ENCODE measurements at places on chromosomes 12 and 14.

- DNase-seq, result no peak
Observed at GRCh38 chr12:58765653-58766512, 154.4 kb downstream of the LRIG3 start.

DNA sequence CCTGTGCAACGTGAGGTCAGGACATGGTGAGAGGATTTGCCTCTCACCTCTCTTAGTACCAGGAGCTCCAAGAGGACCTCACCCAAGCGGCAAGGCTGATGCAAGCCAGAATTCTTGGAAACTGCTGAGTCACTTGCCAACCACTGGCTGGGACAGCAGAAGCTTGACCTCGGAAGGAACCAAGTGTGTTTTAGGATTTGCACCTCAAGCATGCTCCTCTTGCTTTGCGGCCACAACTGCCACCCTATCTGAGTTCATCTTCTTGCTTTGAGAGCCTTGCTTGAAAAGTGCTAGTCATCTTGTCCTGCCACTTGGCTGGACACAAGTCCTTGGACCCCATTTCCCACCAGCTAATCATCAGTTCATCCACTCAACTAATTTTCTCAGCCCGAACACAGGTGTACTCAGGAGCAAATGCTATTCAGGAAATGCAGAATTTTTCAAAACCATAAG is 195.8 kb downstream of the SLC25A21 start:
- DNase-seq, result peak; percentile 33

- no peak for DNase-seq
Observed at GRCh38 chr14:74593241-74593953, 18.6 kb downstream of the LTBP2 start.

GRCh38 chr12:54879579-54879978 is 25.3 kb downstream of the MUCL1 start:
- DNase-seq, result no peak

DNA sequence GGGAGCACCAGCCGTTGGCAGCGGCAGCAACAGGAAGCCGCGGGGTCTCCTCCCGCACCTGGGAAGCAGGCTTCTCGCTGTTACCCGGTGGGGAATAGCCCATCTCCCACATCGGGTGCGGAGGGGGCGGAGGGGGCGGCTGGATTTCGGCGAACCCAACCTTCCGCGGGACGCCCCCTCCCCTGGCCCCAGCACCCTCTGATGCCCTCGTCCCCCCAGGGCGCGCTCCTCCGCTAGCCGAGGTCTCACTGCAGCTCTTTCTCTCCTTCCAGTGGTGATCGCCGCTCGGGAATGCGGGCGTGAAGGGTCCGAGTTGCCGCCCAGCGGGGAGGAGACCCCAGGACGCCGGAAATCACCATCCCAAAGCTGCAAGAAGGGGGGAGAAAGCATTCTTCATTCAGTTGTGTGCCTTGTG is 303 bp downstream of the SAMD4A start:
- no peak for DNase-seq

DNA sequence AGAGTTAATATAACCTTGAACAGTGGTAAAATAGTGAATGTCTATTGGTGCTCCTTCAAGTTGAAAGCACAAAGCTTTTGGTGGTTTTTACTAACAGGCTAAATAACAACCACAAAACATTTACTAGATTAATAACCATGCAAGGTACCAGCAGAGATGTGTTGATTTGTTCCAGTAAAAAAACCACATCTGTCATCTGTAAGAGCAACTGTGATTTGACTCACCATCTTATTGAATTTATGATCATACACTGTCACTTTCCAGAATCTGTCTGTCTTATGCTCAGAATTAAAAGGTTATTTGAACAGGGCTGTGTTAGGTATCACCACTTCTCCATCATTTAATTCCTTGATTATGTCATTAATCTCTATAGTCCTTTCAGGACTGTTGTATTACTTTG is 107.0 kb upstream of the PTHLH start:
- no peak for DNase-seq

DNA sequence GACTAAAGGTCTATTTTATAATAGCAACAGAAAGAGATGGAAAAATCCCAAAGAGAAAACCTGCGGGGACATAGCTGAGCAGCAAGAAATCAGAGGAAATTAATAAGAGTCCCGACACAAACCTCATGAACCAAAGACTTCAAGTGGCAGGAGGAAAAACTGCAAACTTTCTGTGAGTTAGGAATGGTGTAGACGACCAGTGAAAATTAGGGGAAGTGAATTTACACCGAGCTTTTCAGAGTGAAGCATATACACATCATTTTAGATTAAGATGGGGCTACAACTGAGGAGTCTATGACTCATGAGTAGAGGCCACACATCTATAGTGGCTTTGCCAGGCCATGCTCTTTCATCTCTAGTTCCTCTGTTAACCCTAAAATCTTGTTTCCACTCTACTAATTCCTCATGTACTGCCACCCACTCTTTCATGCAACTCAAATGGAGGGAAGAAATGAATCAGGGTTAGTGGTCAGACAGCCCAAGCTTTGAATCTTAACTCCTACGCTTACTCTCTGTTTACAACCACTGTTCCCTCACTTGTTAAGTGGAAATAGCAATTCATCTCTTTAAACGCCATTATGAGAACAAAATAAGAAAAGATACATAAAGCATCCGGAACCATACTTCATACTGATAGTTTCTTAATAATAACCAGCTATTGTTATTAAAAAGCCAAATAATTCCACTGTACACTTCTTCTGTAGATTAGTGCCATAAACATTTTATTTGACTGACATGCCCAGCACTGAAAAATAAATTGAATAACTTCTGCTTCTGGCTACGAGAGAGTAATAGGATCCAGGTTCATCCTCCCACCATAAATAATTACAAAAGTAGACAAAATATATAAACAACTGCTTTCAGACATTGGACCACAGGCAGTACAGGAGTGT is 219.3 kb downstream of the RMST start:
- no peak for DNase-seq

- peak; percentile 88 for DNase-seq
Observed at GRCh38 chr14:80996049-80996901, 40.9 kb downstream of the TSHR start.

GRCh38 chr14:22200977-22201605 is 387.9 kb downstream of the DAD1 start:
- peak; percentile 72 for DNase-seq

GRCh38 chr12:63228853-63229252 is 77.9 kb upstream of the AVPR1A start:
- no peak for DNase-seq

DNA sequence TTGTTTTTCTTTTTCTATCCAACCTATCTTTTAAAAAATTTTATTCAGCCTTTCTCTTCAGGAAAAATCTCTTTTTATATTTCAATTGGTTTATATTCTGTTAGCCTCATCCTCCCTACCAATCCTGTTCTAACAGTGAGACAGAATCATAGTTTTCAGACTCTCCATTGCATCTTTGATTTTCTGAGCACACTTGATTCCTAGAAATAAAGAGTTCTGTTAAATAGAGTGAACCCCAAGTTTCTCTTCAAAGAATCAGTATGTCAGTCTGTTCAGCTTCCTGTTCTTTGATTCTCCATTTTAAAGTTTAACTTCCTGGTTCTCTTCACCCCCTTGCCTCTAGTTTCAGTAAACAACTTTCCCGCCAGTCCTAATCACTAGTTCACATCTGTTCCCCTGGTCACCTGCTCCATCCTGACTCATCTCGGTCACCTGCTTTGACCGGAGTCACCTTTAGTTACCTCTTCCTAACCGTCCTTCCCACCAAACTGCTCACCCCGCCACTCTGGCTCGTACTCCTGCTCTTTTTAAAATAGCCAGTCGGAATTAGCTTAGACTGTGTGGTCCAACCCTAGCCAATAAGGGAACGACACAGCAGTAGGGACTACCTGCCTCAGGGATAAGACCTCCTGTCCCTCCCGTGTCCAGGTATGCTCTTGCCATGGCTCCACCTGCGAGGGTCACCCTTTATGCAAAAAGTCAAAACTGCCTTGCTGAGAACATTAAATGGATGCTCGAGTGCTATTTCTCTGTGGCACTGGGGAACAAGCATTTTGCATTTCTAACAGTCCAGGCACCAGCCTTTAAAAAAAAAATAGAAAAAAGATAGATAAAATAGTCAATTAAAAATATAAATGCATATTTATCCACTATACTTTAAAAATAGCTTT is 48.4 kb downstream of the DDX51 start:
- DNase-seq, result no peak

GRCh38 chr12:26938701-26939062 is 412 bp downstream of the FGFR1OP2 start:
- no peak for DNase-seq

DNA sequence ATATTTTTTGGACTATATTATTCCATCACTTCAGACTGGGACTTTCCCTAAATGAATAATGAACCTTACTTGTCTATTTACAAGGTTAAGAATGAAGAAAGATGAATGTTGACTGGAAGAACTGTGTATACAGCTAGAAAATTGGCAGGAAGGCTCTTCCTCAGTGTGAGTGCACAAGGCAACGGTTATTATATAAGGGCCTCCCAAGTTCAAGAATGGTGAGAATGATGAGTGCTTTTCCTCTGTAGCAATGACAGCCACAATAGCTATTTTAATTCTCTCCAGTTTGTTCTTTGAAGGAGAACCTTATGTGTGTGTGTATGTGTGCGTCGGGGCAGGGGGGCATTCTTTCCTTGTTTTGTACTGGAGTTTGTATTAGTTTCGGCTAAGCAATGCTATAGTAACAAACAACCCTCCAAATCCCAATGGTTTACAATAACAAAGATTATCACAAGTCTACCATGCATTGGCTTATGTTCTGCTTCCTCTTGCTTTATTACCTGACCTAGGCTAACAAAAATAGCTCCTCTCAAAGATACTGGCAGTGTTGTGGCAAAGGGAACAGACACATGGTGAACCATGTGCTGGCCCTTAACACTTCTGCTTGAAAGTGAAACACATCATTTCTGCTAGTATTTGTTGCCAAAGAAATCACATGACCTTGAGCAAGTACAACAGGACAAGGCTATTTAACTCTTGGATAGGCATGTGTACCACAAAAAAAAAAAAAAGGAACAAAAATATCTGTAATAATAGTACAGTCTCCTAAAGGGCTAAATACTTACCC is 139.5 kb downstream of the RMST start:
- no peak for DNase-seq

GRCh38 chr12:10341892-10342509 is 34.3 kb downstream of the KLRD1 start:
- DNase-seq, result no peak

DNA sequence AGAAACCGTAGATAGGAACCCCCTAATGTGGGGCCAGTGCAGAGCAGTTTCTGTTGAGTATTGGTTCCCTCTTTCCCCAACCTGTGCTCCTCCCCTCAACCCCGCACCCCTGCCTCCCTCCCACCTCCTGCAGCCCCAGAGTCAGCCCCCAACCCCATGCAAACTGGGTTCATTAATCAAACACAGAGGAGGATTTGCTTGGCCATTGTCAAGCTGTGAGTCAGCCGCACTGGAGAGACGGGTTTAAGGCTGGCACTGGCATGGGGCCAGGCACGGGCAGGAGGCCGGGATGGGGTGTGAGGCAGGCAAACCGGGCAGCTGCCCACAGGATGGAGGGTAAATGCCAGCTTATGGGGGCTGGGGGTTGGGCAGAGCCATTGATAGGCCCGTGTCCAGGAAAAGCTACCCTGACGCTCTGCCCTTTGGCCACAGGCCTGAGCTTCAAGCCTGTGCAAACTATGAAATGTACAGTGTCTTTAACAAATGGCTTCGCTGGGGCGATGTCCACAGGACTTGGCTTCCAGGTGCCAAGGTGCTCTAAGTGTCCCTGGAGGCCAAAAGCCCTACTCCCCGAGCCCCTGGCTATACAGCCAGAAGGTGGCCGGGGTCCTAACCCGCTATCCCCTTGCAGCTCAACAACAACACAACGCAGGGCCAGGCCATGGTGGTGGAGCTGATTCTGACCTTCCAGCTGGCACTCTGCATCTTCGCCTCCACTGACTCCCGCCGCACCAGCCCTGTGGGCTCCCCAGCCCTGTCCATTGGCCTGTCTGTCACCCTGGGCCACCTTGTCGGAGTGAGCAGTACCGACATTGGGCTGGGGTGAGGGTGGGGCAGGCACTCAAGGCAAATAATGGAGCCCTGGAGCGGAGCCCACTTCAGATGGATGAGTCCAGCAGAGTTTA is 1.4 kb downstream of the AQP5 start:
- DNase-seq, result no peak

- peak; percentile 76 for DNase-seq
Observed at GRCh38 chr12:50070314-50071060, 13.1 kb downstream of the ASIC1 start.
